ENCODE measurements at places on chromosomes 1 and 21. TPM values are rescaled to one million over a fixed set of nuclear protein-coding genes. Genes with fewer than 3 reads are reported as not detected.

The DIO1 gene
- total RNA-seq: not detected

The NTMT2 gene
- not detected for total RNA-seq

The DISC1 gene
- 21.9 TPM for total RNA-seq

The SLC5A3 gene
- total RNA-seq: 13.0 TPM

The MRTO4 gene
- 46.0 TPM for total RNA-seq

The SLAMF6 gene
- not detected for total RNA-seq

The TMIGD3 gene
- 0.33 TPM for total RNA-seq

The ATP5PO gene
- total RNA-seq: 152 TPM

The NR0B2 gene
- total RNA-seq: not detected

The DSTYK gene
- total RNA-seq: 10.5 TPM

The SYCP1 gene
- total RNA-seq: not detected

The HES2 gene
- 31.7 TPM for total RNA-seq

The MCL1 gene
- total RNA-seq: 180 TPM

The ARHGEF19 gene
- total RNA-seq: 2.3 TPM

The GABRD gene
- not detected for total RNA-seq

The GJC2 gene
- total RNA-seq: 3.3 TPM

The AVPR1B gene
- total RNA-seq: not detected

The ATP6V1G3 gene
- 0.33 TPM for total RNA-seq

The HCRTR1 gene
- total RNA-seq: 1.3 TPM

The PLXNA2 gene
- total RNA-seq: 171 TPM

The ZBTB8B gene
- total RNA-seq: under 0.01 TPM

The MYBPHL gene
- not detected for total RNA-seq

The FCMR gene
- total RNA-seq: 0.38 TPM

The PGBD5 gene
- total RNA-seq: not detected

The ATXN7L2 gene
- 3.3 TPM for total RNA-seq

The CHRNB2 gene
- not detected for total RNA-seq

The PDPN gene
- total RNA-seq: 0.33 TPM

The CFAP107 gene
- total RNA-seq: not detected

The CHI3L2 gene
- not detected for total RNA-seq

The ZNF593 gene
- total RNA-seq: 26.8 TPM

The RSPH1 gene
- total RNA-seq: not detected

The E2F2 gene
- 2.6 TPM for total RNA-seq

The SPATA21 gene
- total RNA-seq: not detected

The OPTC gene
- not detected for total RNA-seq

The NPR1 gene
- total RNA-seq: 11.7 TPM

The DISP3 gene
- 0.10 TPM for total RNA-seq

The TPTE gene
- total RNA-seq: not detected

The IGSF3 gene
- total RNA-seq: 0.76 TPM

All from vein endothelial cell (primary cell).